ENCODE measurements at places on chromosomes 3 and 15.

DNA sequence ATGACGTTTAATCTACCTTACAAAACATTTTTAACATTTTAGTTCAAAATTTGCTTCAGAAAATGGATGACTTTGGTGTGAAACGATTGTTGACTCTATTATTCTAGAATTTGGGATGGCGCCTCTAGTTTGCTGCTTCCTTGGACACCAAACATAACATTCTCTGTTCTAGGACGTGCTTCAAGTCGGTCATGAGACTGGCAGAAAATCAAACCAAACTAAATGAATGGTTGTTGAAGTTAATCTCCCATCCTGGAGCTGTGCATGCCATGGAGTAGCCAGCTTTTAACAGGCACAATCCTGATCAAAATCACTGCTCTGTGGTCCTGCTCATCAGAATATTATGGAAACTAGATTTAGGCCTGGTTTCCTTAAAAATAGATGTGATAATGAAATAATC lies 9.6 kb upstream of the LRRFIP2 start:
- no peak for DNase-seq

- DNase-seq = no peak
These were observed 27.1 kb downstream of the TRIM71 start for GRCh38 chr3:32844914-32845313.

GRCh38 chr15:91055548-91056331 lies 33.3 kb upstream of the VPS33B start:
- DNase-seq = peak; percentile 64

DNA sequence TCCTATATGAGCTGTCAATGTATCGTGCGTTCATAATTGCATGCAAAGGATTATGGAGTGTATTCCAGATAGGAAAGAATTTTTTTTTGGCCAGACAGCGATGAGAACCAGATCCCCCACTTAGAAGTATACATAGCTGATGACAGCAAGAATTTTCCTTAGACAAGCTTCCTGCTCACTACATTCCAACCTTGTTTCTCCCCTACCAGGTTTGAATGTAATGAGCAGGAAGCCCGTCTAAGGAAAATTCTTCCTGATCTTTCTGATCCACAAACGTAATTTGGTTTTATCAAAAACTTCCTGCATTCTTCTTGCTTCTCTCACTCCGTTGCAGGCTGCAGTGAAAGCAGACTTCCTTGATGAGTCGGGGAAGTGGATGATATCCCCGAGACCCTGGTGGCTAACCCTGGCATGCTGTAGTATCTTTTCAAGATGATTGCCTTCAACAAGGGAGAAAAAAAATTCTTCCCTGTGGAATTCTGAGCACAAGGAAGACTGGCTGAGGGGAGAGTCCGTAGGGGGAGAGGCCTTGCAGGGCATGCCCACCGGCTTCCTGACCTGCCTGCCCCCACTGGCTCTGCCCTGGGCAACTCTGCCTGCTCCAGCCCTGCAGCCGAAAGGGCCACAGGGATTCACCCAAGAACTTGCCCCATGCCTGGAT lies 243.1 kb downstream of the TLE3 start:
- DNase-seq = peak; percentile 99

- DNase-seq = no peak
These were observed 330.4 kb upstream of the LRRFIP2 start for GRCh38 chr3:37504583-37505357.

- DNase-seq = no peak
These were observed 1.4 kb downstream of the U2SURP start for GRCh38 chr3:143002727-143003126.

- no peak for DNase-seq
These were observed 182.6 kb upstream of the ROPN1 start for GRCh38 chr3:124174476-124174875.
